ENCODE measurements at places on chromosomes 1 and 21.

DNA sequence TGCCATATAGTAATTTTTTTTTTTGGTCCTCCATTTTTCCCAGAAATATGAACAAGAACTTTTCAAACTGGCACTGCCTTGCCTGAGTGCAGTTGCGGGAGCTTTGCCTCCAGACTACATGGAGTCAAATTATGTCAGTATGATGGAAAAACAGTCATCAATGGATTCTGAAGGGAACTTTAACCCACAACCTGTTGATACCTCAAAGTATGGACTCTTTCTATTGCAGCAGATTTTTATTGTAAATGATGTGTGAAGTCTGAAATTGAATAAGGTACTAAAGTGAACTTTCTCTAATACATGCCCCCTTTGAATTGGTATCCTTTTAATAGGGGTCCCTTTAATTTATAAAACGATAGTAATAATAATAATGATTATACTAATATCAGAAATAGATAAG, 234.9 kb downstream of the ZP4 start:
- DNase-seq: no peak

- DNase-seq: no peak
Measured at GRCh38 chr1:99650030-99650429, 4.1 kb downstream of the PALMD start.

DNA sequence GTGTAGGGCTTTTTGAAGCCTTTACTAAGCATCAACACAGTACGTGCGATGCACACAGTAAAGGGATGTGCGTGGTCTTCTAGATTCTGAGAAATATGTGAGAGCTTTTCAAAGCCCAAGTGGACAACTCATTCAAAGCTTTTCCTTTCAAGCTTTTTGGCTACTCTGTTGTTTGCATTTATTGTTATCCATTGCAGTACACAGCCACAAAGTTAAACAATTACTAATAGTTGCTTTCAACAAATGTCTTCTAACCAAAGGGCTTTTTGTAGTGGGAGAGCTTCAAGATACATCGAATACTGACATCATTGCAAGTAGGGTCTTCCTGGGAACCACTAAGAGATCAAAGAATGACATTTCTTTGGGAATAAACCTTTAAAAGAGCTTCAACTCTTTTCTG, 97.9 kb upstream of the ETV3 start:
- no peak for DNase-seq

DNA sequence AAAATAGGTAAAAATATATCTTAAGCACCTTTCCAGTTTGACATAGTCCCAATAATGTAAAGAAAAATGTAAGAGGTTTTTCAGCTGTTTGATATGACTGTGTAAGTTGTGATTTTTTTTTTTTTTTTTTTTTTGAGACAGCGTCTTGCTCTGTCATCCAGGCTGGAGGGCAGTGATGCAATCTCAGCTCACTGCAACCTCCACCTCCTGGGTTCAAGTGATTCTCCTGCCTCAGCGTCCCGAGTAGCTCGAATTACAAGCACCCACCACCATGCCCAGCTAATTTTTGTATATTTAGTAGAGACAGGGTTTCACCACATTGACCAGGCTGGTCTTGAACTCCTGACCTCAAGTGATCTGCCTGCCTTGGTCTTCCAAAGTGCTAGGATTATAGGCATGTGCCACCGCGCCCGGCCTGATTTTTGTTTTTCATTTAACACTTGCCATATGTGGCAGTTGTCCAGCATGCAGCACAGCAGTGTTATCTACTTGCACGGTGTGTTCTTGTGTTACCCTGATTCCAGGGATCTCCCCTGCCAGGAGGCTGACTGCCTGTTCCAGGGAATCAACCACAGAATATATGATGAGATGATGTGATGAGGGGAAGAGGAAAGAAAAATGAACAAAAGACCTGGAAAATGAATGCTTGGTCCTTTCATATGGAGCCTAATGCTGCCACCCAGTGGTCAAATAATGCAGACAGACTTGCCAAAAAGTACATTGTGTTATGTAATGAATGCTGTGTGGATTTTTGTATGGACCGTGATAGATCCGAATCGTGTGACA, 79.0 kb downstream of the RAVER2 start:
- peak; percentile 94 for DNase-seq

DNA sequence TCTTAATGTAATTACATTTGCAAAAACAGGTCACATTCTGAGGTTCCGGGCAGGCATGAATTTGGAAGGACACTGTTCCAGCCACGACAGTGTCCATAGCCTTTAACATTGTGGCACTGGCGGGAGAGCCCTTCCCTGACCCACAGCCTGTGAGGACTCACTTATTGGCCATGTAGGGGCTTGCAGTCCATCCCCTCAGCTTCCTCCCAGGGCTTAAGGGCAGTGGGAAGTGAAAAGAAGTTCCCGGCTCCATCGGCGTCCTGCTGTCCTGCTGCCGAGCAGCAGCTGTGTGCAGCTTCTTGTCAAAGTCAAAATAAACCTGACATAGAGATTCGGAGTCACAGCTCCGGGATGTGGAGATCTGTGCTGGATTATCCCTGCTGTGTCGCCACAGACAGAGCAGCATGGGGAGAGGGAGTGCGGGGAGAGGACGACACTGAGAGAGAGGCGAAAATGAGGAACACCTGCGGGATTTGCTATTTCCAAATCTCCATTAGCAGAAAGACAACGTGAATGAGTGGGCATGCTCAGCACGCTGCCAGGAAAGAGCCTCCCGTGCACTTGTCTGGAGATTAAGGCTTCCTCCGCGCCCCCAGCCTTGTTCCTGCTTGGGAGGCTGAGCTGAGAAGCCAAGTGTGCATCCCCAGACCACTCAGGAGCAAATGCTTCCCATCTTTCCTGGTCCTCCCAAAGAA, 260.3 kb downstream of the ASTN1 start:
- DNase-seq: peak; percentile 22

DNA sequence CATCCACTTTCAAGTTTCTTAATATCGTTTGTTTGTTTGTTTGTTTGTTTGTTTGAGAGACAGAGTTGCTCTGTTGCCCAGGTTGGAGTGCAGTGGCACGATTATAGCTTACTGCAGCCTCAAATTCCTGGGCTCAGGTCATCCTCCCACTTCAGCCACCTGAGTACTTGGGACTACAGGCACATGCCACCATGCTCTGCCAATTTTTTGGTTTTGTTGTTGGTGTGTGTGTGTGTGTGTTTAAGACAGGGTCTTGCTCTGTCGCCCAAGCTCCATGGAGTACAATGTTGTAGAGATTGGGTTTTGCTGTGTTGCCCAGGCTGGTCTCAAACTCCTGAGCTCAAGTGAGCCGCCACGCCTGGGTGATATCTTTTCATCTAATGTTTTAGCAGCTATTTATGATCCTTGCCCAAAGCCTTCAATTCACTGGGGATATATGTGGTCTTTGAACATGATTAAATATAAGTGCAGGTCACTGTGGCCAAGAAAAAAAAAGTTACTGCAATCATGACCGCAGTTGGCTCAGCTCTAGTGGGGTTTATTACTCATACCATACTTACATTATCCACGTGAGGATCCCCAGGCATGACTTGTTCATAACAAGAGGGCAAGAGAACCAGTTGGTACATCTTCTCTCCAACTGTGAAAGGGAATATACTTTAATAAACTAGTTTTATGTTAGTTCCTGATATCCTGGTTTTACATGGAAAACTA, 8.0 kb downstream of the RRP1B start:
- DNase-seq: no peak

- no peak for DNase-seq
Measured at GRCh38 chr1:17810668-17811067, 55.5 kb downstream of the ACTL8 start.

GRCh38 chr21:41933313-41934079, 20.3 kb downstream of the C2CD2 start:
- peak; percentile 25 for DNase-seq

DNA sequence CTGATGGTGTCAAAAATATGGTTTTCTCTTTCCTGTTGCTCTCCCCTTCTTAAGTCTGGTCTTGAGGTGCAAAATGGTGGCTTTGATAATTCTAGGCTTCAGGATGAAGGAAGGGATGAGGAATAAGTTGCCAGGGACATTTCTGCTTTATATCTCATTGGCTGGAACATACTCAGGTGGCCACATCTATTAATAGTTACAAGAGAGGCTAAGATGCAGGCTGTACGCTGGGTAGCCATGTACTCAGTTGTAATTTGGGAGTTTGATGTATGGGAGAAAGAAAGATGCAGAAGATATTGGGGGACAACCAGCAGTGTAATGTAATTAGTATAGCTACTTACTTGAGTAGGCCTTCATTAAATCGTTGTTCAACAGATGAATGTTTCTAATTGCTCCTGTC, 25.2 kb downstream of the PRKAA2 start:
- DNase-seq: no peak

DNA sequence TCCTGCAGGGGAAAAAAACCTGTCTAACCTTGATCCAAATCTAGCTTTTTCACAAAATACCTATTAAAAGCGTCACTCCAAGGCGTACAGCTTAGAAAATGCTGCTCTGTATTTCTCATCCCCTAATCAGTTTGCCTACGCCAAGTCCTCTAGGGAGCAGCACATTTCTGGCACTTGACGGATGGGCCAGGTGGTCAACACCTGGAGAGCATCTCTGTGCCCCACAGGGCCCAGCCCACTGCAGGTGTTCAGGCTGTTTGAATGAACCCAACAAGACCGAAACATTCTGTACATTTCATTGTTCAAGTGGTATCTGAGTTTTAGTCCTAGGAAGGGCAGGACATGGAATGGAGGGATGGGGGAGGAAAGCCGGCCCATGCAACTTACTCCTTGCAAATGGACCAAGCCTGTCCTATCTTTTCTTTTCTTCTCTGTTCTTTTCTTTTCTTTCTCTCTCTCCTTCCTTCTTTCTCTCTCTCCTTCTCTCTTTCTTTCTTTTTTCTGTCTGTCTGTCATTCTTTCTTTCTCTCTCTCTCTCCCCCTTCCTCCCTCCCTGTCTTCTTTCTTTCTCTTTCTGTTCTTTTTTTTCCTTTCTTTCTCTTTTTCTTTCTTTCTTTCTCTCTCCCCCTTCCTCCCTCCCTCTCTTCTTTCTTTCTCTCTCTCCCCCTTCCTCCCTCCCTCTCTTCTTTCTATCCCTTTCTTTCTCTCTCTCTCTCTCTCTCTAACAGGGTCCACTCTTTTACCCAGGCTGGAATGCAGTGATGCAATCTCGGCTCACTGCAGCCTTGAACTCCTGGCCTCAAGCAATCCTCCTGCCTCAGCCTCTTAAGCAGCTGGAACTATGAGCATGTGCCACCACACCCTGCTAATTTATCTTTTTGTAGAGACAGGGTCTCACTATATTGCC, 29.1 kb downstream of the IGFN1 start:
- DNase-seq: no peak

GRCh38 chr1:31932491-31933316, 5.5 kb downstream of the PTP4A2 start:
- DNase-seq: no peak

GRCh38 chr1:115867216-115867615, 26.3 kb upstream of the NHLH2 start:
- no peak for DNase-seq

DNA sequence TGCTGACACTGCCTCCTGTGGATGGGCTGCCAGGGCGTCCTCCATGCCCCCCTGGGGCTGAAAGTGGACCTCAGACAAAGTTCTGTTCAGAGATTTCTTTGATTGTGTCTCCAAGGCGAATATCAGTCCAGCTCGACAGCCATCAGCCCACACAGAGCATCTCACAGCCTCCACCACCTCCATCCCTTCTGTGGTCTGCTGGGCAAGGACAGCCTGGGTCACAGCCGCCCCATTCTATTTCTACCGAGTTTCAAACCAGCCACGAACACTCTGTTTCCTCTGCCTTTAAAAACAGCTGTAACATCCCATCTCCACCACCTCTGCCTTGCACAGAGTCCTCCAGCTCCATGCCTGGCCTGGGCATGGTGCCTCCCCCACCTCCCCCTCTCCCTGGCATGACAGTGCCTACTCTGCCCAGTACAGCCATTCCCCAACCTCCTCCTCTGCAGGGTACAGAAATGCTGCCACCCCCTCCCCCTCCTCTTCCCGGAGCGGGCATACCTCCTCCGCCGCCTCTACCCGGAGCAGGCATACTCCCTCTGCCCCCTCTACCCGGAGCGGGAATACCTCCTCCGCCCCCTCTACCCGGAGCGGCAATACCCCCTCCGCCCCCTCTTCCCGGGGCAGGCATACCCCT, 115.5 kb downstream of the FMN2 start:
- no peak for DNase-seq

GRCh38 chr1:181643631-181644030, 160.3 kb downstream of the CACNA1E start:
- DNase-seq: no peak

DNA sequence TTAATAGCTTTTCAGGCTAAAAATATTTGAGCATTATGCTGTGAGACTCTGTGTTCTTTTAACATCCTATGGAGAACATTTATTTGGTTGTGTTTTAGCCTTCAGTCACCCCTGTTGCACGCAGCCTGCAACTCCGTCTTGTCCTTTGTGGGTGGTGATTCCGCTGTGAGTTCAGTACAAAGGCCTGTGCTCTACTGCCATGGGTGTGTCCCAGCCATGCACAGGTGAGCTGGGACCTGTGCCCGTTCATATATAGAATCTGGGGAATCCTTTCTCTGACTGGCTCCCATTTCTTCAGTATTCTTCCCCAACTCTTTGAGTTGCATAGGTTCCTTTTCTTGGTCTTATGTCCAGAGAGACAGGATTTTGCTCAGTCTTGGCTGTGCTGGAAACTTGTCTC, 61.4 kb downstream of the ACTL8 start:
- no peak for DNase-seq

GRCh38 chr1:85628791-85629531, 48.4 kb downstream of the CCN1 start:
- DNase-seq: no peak

- DNase-seq: no peak
Measured at GRCh38 chr1:156602557-156602993, 1.3 kb upstream of the GPATCH4 start.

GRCh38 chr1:185739967-185740366, 5.8 kb downstream of the HMCN1 start:
- DNase-seq: no peak

- no peak for DNase-seq
Measured at GRCh38 chr1:218531936-218532335, 186.8 kb downstream of the TGFB2 start.

- DNase-seq: peak; percentile 37
Measured at GRCh38 chr1:28112388-28113241, 24.2 kb upstream of the EYA3 start.

DNA sequence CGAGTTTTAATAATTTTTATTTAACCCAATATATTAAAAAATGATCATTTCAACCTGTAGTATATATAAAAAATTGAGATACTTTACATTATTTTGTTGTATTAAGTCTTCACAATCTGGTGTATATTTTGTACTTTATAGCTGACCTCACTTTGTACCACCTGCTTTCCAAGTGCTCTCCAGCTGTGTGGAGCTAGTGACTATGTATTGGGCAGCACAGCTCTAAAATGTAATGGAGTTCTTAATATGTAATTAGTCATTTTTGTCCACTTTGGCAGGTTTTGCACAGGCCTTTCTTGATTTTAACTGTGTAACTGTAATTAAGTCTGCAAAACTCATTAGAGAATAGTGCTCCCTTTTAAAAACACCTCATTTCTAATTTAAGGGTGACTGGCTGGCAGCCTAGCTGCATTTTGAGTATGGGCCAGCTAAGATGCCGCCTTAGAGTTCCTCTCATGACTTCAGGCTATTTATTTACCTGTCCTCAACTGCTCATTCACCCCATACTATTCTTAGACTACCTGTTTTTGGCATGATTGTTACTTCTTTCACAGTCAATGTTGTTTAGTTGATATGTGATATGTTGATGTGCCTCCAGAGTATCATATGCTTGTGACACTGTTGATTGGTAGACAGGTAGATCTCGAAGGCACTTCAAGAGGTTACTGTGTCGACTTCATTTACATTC, 43.2 kb downstream of the ZYG11B start:
- DNase-seq: no peak
